Brain pericyte (primary cell): ENCODE measurements at places on chromosomes 7 and 10.

- no peak for DNase-seq
Observed at GRCh38 chr7:146235195-146235594, 118.6 kb downstream of the CNTNAP2 start.

- DNase-seq = no peak
Observed at GRCh38 chr10:12349629-12350166, 351 bp downstream of the CAMK1D start.

DNA sequence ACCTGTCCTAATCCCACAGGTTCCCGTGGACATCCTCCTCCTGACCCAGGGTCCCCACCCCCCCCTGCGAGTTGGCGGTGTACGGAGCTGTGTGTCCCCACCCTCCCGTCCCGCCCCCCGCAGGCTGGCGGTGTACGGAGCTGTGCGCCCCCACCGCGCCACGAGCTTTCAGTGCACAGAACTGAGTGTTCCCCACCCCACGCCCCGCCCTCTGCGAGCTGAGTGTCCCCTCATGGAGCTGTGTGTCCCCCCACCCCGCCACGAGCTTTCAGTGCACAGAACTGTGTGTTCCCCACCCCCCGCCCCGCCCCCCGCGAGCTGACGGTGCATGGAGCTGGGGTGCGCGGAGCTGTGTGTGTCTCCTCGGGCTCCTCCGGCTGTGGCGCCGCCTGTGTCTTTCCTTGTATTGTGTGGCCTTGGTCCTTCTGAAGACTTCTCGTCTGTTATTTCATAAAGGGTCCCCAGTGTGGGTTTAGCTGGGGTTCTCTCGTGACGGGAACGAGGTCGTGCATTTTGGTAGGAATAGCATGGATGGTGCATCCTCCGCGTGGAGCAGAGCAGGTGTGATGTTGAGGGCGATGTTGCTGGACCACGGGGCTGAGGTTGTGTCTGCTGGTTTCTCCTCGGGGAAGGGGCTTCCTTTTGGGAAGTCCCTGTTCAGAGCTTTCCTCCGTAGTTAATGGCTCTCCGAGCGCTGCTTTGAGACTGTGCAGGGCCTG is 18.0 kb upstream of the JAKMIP3 start:
- no peak for DNase-seq

DNA sequence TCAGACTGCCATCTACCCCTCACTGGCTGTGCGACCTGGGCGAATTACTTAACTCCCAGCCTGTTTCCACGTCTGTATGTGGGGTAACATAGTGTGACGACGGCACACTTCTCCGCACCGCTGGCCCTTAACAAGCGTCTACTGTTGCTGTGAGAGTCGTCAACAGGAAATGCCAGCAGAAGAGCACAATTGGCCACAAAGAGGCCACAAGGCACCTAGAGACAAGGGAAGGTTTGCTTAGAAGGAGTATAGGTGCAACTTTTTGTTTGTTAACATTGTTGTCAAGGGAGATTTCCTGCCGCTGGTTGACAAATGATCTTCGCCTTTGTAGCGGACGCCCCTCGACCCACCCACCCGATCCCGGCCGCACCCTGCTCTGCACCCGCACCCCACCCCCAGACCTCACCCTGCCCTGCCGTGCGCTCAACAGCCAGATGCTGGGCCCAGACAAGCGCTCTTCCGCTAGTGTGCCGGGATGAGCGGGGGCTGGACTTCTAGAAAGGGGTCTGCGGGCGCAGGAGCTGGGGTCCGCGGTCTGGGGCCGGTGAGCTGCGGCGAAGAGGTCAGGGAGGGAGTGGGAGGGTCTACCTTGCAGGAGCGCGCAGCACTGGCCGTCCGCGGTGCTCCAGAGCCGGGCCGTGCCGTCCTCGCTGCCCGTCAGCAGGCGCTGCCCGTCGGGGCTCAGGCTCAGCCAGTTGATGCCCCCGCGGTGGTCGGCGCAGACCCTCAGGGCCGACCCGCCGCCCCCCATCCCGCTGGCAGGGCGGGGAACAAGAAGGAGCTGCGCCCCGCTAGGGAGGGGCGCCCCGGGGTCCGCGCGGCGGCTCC is 785 bp downstream of the WDR86 start:
- DNase-seq = no peak

GRCh38 chr10:129095680-129096064 is 371.4 kb upstream of the MGMT start:
- DNase-seq = no peak

DNA sequence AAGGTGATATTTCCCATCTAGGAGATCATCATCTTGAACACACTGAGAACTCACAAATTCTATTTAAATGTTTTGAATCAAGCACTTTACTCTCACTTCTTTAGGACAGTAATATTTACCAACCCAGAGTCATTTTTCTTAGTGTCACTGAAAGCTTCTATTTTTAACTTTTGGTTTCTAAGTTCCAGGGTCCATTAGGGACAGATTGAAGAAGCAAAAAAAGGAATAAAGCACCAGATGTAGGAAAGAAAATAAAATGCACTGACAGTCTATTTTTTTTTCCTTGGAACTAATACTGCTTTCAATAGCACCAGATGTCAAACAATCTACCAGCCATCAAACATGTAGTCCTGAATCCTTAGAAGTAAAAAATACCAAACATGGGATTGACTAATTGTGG is 526.7 kb upstream of the LRRN3 start:
- DNase-seq = no peak

DNA sequence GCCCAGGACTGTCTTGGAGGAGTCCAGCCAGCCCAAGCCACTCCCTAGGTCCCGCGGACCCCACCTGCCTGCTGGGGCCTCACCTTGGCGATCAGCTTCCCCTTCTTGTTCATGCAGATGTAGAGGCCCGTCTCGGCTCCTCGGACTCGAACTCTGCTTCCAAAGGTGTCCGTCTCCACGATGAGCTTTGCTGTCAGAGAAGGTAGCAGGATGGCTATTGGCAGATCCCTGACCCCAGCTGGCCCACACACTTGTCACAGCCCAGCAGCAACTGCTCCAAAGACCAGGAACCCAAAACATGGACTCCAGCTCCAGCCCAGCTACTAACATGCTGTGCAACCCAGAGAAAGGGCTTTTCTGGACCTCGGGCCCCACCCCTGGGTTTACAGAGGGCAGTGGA is 4.5 kb downstream of the FGF8 start:
- DNase-seq = no peak

DNA sequence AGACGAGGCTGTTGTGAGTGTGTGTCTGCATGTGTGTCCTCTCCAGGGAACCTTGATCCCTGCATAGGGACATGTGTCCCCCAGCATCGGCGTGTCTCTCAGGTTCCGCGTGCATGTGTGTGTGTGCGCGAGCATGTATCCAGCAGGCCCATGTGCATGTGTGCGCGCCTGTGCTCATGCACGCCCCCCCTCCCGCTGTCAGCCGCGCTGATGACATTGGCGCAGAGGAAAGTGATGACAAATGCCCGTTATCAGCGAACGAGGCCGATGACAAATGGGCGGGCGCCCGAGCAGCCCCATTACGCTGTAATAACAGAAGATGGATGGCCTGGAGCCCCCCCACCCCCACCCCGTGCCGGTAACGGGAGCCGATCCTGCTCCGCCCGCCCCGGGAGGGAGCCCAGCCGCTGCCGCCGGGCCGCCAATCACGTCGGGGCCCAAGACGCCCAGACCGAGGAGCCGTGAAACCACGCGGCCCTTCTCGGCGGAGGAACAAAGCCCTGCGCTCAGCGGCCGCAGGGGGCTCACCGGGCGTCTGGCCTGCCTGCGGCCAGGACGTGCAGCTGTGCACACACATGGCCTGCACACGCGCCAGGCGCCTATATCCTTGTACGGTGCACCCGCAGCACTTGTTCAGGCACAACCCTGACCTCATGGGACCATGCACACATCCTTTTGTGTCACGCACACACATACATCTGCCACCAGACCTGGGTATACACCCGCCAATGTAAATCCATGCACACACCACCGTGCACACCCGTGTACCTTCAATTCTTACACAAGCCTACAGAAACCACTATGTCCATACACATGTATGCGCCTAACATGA is 21.5 kb downstream of the POLL start:
- no peak for DNase-seq

DNA sequence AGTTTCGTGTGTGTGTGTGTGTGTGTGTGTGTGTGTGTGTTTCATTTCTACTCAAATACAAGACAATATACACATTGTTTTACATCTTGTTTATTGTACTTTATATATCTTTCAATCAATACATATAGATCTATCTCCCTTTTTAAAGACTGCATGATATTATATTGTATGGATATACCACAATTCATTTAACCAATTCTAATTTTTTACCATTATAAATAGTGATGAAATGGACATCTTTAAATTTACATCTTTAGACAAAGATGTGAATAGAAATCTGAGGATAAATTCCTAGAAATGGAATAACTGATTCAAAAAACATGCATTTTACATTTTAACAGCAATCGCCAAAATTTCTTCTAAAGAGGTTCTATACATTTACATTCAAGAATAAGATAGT is 23.2 kb upstream of the HIBADH start:
- no peak for DNase-seq

DNA sequence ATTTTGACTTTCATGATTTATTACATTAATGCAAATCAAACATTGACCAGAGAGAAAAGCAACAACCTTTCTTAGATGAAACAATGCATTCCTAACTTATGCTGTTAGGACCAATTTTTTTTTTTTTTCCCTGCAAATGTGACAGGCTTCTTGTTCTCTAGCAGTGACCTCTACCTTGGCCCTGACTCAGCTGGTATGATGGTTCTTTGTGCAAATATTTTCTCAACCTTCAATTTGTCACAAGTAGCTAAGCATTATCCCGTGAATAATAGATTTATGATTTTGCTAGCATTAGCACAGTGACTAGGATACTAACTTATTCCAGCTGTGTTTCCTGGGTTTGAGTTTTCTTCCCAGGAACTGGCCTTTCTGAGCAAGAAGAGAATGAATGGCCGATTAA is 64.9 kb downstream of the PPP1R9A start:
- peak; percentile 16 for DNase-seq

GRCh38 chr7:45075871-45076796 is 12.6 kb downstream of the NACAD start:
- DNase-seq = no peak

DNA sequence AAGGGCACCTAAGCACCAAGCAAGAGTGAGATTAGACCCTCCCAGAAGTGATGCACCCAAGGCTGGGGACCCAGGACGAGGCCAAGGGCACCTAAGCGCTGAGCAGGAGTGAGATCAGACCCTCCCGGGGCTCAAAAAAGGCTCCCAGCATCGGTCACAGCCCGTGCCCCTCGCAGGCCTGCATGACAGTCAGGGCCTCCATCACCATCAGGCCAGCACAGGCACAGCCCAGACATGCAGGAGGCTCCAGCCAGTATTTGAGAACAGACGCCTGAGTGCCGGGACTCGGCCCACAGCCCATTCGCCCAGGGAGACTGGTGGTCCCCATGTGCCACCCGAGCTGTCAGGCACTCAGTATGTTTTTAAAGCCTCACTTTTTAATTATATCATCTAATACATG is 595.9 kb downstream of the PTPRN2 start:
- DNase-seq = no peak
